Cerebellum (tissue), 4 donors: ENCODE measurements at places on chromosomes 5 and 9.

DNA sequence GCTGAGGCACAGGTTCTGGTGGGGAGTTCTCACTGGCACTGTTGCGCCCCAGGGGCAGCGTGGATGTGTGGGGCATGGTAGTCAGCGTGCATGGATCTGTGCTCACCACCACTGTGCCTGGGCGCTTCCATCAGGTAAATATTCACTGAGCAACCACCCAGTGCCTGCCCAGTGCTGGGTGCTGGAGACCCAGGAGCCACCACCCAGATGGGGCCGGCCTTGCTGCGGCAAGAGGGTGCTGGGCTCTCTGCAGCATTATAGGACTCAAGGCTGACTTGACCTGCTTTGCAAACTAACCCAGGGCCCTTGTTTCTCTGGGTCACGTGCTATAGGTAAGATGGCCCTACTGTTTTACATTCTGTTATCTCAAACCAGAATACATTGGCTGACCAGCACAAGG lies 60.5 kb downstream of the DAP start:
- no peak for DNase-seq

DNA sequence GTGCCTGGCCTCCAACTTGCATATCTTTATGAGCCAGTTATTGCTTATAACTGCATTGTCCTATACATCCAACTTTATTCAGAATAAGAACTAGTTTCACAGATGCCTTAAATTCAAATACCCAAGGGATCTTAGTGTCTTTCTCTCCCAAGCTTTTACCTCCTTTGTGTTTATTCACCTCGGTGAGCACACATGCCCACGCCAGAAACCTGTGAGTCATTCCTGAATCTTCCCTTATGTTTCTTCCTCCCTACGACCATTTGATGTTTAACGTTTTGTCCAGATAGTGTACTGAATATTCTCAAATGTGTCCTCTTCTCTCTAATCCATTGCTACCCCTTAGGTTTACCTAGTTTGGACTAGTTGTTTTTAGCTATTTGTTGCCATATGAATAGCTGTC lies 55.5 kb upstream of the MEGF10 start:
- DNase-seq: no peak

GRCh38 chr5:79255786-79256557 lies 20.0 kb downstream of the JMY start:
- no peak for DNase-seq

DNA sequence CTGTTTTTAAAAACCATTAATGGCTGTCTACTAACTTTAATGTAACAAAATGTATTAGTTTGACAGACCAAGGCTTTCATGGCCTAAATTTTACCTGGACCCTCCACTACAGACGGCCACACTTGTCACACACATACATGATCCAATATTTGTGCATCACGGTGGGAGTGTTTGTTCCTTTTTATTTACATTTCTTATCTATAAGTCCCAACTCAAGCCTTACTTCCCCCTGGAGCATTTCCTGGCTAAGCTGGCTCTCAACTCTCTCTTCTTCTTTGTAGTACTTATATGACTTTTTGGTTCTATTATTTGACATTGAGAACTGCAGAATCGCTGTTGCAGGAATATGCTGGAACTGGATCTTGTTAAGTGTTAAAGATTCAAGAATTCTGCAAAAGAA lies 534.4 kb downstream of the RAB3C start:
- DNase-seq: no peak

- DNase-seq: no peak
These were observed 65.2 kb upstream of the SPIN1 start for GRCh38 chr9:88322906-88323566.

- no peak for DNase-seq
These were observed 146.2 kb downstream of the GOLPH3 start for GRCh38 chr5:32027717-32028458.

DNA sequence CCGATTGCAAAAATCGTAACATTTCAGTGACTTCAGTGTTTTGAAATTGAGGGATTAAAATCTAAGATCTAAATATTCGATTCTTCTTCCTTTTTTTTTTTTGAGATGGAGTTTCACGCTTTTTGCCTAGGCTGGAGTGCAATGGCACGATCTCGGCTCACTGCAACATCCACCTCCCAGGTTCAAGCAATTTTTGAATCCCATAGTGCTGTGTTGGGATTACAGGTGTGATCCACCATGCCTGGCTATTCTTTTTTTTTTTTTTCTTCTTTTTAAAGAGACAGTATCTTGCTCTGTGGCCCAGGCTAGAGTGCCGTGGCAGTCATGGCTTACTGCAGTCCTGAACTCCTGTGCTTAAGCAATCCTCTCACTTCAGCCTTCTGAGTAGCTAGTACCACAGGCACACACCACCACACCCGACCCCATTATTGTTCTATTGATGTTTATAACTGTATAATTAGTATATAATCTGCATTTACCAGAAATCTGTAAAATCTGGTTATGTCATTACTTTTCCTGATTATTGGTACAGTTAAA lies 42.7 kb downstream of the NSD1 start:
- no peak for DNase-seq

DNA sequence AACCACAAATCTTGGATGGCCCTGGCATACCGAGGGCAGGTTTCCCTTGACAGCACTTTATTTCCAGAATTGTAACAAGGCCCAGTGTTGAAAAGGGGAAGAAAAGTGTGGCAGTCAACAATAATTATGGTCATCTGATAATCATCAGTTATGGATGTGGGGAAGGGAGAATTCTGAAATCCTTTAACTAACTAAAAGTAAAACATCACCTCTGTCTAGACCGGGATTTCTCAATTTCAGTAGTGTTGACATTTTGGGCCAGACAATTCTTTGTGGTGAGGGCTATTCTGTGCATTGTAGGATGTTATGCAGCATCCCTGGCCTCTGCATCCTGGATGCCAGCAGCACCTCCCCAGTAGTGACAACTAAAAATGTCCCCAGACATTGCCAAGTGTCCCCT lies 140.4 kb downstream of the PSAT1 start:
- no peak for DNase-seq

DNA sequence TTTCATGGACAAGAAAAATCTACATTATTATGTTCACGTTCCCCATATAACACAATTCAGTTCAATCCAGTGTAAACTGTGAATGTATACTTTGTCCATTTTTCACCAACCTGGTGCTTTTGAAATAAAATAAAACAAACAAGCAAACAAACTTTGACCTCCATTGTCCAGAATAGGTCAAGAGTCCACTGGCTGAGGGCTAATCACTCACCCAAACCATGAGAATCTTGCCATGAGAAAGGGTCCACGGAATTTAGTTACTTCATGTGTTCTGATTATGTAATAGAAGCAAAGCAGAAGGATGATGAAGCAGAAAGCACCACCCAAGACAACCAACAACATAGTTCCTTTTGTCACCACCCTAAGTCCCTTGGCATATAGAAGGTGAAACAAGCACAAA lies 28.7 kb downstream of the DIAPH1 start:
- no peak for DNase-seq

DNA sequence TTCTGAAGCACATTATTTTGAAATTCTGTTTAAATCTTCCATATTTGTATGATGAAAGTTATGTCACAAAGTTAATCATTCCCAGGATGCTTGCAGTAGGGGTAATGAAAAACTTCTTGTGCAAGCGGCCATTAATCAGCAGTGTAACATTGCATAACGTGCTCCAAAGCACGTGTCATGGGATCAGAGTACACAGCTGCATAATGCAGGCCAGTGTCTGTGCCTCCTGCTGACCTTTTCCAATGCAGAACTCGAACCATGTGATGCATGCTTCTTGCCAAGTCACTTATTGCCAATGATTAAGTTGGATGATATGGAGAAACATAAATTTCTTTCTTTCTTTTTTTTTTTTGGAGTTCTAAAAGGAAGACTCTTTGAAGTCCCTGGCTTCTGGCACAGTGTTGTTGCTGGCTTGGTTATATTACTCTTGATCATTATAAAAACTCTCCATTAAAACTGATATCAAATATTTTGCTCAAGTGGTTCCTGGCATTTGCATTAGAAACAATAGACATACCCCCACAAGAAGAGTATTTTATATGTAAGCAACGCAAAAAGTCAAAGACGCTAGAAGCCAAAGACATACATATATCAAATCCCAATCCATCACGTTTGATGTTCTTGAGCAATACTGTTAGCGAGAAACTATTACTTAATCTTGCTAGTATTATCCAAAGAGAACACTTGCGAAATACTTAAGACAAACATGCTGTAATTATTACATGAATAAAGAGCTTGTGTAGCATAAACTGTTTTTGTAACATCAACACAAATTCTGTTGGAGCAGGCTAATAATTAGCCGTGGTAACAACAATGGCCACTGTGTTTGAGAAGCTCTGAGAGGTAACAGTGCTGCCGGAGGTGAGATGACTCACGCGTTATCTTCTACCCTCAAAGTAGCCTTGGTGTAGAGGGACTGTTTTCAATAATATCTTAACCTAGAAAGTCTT lies 164.2 kb downstream of the AUH start:
- no peak for DNase-seq

DNA sequence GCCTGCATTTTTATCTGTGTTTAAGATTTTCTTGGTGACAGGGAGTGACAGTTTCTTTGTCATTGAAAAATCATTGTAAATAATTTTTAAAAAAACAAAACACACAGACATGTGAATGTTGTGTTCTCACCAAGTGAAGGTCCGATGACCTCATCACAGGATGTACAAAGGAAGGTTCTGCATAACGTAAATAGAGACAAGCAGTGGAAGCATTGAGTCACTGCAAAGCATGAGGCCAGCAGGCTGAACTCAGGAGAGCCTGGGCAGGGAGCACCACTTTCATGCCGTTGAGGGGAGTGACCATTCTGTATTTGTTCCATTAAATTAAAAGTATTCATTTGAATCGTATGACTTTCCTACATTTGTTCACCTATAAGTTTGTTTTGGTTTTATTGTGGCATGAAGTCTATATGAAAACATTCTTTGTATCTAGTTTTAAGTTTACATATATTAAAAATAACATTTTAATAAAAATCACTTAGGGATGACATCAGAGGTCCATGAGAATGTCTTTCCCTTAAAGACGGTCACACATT lies 70.4 kb upstream of the TLE1 start:
- DNase-seq: no peak

DNA sequence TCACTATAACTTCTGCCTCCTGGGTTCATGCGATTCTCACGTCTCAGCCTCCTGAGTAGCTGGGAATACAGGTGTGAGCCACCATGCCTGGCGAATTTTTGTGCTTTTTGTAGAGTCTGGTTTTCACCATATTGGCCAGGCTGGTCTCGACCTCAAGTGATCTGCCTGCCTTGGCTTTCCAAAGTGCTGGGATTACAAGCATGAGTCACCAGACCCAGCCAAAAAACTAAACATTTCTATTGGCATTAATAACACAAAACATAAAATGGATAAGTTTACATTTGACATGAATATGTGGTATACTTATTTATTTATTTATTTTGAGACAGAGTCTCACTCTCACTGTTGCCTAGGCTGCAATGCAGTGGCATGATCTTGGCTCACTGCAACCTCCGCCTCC lies 13.6 kb upstream of the REEP5 start:
- no peak for DNase-seq

- no peak for DNase-seq
These were observed 6.0 kb downstream of the SNX18 start for GRCh38 chr5:54523534-54523933.

DNA sequence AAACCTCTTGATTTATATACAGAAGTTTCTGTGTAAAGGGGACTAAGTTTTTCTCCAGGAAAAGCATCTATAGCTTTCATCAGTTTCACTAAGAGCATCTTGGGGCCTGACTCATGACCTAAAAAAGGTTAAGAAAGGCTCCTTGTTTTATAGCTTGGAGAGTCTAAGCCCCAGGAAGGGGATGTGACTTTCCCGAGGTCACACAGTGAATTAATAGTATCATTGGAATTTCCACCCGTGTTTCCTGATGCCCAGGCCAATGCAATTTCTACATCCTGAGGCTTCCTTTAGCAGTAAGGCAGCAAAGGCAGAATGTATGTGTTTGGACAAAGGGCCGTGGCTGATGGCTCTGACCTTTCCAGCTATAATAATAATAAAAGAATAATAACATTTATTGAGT lies 8.6 kb downstream of the MORN5 start:
- DNase-seq: no peak

DNA sequence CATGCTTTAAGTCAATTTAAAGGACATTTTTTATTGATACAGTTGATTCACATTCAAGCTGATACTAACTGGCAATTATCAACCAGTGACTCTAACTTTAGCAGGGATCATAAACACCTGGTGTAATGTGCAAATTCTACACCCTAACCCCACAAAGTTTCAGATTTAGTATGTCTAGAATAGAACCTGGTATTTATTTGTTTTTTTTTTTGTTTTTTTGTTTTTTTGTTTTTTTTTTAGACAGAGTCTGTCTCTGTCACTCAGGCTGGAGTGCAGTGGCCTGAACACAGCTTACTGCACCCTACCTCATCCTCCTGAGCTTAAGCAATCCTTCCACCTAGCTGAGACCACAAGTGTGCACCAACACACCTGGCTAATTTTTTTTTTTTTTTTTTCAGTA lies 311.2 kb upstream of the SEMA6A start:
- DNase-seq: no peak

DNA sequence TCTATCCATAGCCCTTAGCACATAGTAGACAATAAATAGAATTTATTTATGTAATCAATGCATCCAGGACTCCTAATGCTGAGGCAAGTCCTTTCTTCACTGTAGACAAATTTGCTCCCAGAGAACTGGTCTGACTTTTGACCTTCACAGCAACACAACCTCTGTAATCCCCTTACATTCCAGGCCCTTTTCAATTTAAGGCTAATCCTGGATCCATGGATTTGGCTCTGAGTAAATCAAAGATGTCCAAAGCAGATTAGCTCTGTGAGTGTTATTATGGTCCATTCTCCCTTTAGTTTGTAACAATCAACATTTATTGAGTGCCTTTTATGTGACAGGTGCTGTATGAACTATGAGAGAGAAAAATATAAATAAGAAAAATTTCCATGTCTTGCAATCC lies 27.4 kb upstream of the TMC1 start:
- no peak for DNase-seq

GRCh38 chr9:107488375-107489143 lies 1.0 kb downstream of the KLF4 start:
- DNase-seq: no peak

GRCh38 chr5:105639511-105639910 lies 2031.2 kb downstream of the EFNA5 start:
- DNase-seq: no peak

DNA sequence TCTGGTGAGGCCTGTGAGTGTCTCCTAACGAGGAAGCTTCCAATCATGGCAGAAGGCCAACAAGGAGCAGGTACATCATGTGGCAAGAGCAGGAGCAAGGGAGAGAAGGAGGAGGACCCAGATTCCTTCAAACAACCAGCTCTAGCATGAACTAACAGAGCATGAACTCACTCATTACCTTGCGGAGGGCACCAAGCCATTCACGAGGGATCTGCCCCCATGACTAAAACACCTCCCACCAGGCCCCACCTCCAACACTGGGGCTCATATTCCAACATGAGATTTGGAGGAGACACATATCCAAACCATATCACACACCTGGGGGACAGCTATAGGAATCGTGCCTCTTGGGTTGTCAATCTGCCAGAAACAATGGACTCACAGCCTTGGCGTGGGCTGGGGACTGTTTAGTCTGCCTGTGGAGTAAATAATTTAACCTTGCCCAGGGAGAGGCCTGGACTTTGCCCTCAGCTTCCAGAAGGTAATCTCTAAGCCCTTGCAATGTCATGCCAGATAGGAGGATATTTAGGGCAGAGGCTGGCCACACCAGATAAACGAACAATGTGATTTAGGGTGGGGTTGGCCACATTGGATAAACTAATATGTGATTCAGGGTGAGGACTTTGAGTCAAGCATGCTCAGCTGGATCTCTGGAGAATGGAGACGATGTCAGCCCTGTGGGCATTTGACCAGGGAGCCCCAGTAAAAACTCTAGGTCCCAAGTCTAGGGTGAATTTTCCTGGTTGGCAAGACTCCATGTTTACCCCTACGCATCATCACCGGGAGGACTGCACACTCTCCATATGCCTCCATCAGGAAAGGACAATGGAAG lies 13.6 kb upstream of the VDAC1 start:
- DNase-seq: no peak
